ENCODE measurements at places on chromosomes 2 and 18.

- no peak for DNase-seq
These were observed 36.6 kb upstream of the ID2 start for GRCh38 chr2:8645176-8645831.

- DNase-seq = no peak
These were observed 66.8 kb downstream of the BMPR2 start for GRCh38 chr2:202442882-202443281.

GRCh38 chr2:210946395-210946794 is 390.0 kb downstream of the CPS1 start:
- DNase-seq = no peak

- DNase-seq = no peak
These were observed 407.8 kb downstream of the CDH2 start for GRCh38 chr18:27769152-27769551.

GRCh38 chr2:127504552-127505430 is 21.5 kb downstream of the IWS1 start:
- no peak for DNase-seq

DNA sequence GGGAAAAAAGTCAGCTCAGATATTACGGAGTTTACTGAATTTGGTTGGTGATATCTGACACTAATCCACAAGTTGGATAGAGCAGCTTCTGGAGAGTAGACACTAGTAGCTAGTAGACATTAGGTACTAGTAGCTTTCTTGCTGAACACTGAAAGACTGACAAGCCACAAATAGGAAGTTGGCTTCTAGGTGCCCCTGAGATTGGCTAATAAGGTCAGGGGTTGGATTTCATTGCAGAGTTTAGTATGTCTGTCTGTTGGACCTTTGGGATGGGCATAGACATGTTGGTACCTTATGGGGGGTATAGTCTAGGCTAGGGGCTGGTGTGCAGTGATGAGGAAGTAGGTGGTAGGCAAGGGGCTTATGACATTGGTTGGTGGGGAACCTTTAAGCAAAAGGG is 164.9 kb upstream of the LRRTM1 start:
- no peak for DNase-seq

- DNase-seq = no peak
These were observed 99.9 kb downstream of the TFCP2L1 start for GRCh38 chr2:121185111-121185510.

Data from nephron progenitor cell (in vitro differentiated cells).